ENCODE measurements at places on chromosomes 7 and 10.

DNA sequence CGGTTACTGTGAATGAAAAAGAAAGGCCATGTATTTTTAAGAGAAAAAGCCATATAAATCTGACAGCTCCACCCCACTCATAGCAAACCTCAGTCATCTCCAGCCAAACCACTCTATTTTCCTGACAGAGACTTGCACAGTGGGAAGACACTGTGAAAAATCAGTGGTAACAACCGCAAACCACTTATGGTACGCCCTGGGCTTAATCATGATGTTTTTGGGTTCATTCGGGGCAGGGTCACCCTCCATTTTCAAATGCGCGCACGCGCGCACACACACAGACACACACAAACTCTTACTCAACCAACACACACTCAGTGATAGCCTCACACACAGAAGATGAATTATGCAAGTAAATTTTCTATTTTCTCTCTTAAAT, 82.1 kb upstream of the HPS1 start:
- no peak for DNase-seq

DNA sequence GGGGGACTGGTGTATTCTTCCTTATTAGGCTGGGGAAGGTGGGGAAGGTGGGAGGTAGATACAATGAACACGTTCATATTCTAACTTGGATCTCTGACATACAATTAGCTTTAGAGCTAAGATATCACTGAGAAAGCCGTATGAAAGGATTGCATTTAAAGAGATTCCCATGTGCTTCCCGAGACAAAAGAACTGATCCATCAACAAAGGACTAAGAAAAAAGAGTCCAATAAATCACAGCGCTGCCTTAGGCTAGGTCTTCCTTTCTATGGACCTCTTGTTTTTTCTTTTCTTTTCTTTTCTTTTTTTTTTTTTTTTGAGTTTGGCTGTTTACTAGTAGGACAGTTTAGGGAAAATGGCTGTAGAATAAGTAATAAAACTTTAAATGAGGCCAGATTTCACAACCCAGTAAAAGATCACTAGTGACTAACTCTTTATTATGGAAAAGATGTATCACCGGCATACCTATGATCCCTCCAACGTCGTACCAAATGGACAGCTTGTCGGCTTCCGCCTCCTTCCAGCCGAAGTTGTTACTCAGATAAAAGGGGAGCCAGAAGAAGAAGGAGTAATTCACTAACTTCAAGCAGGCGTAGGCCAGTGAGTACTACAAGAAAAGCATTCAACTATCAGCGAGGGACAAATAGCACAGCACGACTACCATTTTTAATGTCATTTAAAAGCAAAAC, 50.0 kb downstream of the SLC37A3 start:
- DNase-seq: no peak

- peak; percentile 45 for DNase-seq
Measured at GRCh38 chr7:66443946-66444345, 184.7 kb upstream of the KCTD7 start.

DNA sequence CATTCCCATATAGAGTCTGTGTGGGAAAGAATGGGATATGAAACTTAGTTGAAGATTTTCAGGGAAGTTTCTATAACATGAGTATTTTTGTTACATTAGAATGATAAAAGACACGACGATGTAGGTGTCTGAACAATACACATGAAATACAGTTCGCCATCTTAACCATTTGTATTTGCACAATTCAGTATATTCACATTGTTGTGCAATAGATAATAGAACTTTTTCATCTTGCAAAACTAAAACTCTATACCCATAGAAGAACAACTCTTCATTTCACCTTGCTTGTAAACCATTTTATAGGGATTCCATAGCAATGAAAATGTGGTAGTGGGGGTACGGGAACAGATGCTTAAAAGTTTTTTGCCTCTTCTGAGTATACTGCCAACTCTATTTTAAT, 32.8 kb downstream of the SLC39A12 start:
- DNase-seq: no peak

DNA sequence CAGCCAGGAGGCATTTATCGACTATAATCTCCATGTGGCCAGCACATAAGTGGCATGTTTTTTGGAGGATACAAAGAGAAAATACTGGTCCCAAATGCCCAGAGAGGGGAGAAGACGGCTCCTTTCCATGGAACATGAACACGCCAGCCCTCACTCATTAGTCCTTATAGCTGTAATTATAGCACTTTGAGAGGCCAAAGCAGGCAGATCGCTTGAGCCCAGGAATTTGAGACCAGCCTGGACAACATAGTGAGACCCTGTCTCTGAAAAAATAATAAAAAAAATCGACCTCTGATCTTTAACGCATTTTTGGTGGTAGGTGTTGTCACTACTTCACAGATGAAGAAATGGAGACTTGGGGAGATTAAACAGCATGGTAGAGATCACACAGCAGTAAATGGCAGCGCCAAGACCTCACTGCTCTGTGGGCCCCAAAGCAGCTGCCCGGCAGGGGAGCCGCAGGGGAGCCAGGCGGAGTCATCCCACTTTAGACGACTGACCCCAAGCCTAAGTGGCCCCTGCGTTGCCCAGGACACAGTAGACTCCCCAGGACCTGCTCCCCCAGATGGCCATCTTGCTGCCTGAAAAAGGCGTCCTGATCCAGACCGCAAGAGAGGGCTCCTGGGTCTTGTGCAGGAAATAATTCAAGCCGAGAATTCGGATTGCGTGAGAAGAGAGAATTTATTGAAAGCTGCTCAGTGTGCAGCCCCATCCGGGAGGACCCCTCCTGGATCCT, 21.2 kb upstream of the PRKAG2 start:
- no peak for DNase-seq

- no peak for DNase-seq
Measured at GRCh38 chr7:138848056-138848980, 50.3 kb upstream of the ATP6V0A4 start.

- DNase-seq: no peak
Measured at GRCh38 chr7:139660317-139661042, 117.3 kb downstream of the HIPK2 start.

GRCh38 chr7:54076616-54077015, 465.6 kb upstream of the VSTM2A start:
- no peak for DNase-seq

- no peak for DNase-seq
Measured at GRCh38 chr7:148026713-148027112, 563.9 kb upstream of the C7orf33 start.

DNA sequence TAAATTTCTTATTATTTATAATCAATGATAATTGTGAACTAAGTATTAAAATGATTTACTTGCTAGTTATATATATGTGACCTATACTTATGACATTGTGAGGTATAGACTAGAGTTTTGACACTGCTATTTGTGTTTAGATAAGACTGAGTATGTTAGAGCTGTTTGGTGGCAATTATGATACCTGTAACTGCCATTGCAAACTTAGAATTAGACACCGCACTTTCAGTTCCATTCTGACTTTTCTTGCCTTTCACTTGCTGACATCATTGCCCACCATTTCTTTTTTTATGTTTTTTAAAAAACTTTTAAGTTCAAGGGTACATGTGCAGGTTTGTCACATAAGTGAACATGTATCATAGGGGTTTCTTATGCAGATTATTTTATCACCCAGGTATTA, 214.5 kb downstream of the MBL2 start:
- no peak for DNase-seq

GRCh38 chr10:119315128-119316001, 108.0 kb downstream of the GRK5 start:
- DNase-seq: no peak

DNA sequence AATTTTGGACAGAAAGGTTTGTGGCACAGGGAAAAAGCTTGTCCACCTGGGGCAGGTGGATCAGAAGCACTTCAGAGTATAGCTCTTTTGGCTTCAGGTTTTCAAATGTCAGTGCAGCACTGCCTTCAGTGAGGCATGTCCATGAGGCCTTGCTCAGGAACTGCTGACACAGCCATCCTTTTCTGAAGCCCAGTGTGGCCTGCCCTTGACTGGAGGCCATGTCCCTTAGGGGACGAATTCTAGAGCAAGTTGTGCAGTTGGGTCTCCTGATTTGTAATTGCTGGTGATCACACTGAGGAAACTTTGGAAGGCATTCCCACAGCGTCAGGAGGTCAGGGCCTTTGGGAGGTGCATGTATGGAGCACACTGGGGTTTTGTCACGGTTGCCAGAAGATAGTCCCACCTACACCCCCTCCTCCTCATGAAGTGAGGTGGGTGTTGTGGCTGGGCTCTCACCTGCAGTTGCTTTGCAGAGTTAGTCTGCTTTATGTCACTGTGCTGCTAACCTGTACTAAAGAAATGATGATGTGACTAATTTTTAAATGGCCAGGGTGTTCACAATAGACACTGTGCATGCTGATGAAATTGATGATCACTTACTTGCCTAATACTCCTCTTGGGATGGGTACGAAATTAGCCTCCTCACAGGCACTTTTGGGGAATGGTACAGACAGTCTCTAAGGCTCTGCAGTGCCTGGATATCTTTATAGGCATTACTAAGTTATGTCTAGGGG, 41.7 kb downstream of the OGDH start:
- no peak for DNase-seq

- no peak for DNase-seq
Measured at GRCh38 chr10:126597211-126597610, 73.3 kb downstream of the C10orf90 start.

- no peak for DNase-seq
Measured at GRCh38 chr7:142579946-142580345, 169.3 kb upstream of the PRSS1 start.

GRCh38 chr7:80907141-80907601, 11.7 kb downstream of the SEMA3C start:
- no peak for DNase-seq

- peak; percentile 50 for DNase-seq
Measured at GRCh38 chr10:17430647-17431355, 23.6 kb downstream of the ST8SIA6 start.

DNA sequence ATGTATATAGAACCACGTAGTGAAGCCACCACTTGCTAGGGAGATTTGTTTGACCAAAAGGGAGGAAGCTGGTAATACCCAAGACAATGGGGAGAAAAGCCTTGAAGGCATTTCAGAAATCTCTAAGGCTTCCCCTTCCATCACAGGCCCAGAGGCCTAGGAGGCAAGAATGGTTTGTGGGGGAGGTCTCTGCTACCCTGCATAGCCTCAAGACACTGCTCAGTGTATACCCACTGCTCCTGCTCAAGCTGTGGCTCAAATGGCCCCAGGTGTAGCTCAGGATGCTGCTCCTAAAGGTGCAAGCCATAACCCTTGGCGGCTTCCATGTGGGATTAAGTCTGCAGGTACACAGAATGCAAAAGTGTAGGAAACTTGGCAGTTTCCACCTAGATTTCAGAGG, 1105.8 kb downstream of the GATA3 start:
- DNase-seq: no peak

DNA sequence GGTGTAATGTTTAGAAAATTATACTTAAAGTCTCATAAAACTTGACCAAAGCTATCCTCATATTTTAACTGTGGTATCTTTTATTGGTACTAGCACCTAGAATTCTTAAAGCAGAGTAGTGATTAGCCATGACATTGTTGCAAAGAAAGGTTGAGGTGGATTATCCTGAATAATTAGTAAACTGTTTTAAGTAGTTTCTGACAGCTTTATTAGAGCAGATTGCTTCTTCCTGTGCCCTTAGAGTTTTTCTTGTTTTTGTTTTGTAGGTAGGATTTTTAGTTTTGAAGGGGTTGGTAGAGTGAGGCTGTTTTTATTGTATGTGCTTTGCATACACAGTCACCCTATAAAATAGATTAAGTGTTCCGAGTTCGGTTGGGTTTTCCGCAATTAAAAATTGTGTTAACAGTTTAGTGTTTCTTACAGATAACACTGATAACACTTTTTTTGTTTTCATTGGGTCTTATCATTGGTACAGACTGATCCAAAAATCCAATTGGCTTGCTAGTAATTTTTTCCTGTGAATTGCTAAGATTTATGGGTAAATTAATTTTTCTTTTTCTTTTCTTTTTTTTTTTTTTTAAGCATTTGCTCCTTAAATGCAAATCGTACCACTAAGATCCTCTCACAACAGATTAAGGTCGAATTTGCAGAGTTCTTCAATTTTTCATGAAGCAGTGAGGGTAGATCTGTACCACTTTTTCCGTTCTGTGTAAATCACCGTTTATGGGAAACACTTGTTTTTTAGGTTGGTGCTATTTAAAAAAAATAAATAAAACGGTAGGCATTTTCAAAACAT, 2.1 kb upstream of the PBLD start:
- DNase-seq: no peak

DNA sequence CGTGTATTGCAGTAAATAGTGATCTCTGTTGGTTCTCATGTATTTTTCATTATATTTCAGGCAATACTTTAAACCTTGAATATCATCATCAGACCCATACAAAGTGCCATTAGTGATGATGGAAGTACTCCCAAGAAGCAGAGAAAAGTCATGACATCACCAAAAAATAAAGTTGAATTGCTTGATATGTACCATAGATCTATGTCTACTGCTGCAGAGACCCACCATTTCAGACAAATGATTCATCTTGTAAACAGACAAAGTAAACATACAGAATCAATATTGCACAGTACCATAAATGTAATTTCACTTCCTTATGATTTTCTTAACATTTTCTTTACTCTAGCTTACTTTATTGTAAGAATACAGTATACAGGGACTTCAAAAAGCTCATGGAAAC, 347.8 kb downstream of the IPMK start:
- no peak for DNase-seq

DNA sequence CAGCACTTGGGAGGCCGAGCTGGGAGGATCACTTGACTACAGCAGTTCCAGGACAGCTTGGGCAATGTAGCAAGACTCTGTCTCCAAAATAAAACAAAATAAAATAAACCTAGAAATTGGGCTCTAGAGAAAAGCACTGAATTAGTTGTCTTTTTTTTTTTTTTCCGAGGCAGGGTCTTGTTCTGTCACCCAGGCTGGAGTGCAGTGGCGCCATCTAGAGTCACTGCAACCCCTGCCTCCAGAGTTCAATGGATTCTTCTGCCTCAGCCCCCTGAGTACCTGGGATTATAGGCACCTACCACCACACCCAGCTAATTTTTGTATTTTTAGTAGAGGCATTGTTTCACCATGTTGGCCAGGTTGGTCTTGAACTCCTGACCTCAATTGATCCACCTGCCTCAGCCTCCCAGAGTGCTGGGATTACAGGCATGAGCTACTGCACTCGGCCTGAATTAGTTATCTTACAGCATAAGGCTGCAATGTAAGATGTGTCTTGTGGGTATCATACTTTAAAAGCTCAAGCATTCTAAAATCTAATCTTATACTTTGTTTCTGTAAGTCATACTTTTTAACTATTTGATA, 12.8 kb downstream of the MEIG1 start:
- DNase-seq: peak; percentile 31
